Stimulated activated CD8-positive, alpha-beta memory T cell treated with anti-CD3 and anti-CD28 coated beads, Interleukin-4, amount 100 ng/mL, for 4 hours (primary cell): ENCODE measurements at places on chromosomes 3 and 15.

GRCh38 chr3:35042210-35042991 lies 596.9 kb upstream of the ARPP21 start:
- no peak for DNase-seq

DNA sequence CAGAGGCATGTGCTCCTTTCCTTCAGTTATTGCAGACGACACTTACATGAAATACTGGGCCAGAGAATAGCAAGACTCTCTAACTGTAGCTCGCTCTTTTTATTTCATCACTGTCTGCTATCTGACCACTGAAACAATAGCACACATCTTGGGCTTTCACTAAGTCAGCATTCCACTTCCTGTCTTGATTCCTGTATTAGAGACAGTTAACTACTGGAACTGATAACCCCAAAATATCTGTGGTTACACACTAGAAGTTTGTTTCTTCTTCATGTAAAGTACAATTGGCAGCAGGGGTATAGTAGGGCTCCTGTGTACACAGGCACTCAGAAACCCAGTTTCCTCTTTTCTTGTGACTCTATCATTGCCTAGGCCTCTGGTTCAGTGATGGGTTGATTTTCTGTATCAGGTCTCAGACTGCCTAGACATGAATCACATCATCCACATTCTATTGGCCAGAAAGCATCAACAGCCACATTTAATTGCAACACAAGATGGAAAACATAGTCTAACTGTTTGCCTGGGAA lies 230.2 kb upstream of the CD96 start:
- DNase-seq, result no peak

DNA sequence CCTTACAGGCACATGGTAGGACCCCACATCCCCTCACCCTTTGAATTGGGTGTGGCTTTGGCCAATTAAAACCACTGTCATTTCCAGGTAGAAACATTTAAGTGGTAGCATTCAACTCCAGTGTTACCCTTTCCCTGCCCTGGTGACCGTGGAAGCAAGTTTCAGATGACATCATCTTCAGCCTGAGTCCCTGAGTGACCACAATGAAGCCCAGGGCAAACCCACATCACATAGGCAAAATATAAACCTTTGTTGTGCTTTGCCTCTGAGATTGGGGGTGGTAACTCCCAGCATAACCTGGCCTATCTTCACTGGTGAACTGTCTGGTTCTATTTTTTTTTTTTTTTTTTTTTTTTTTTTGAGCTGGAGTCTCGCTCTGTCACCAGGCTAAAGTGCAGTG lies 404.0 kb upstream of the WNT5A start:
- DNase-seq, result no peak

DNA sequence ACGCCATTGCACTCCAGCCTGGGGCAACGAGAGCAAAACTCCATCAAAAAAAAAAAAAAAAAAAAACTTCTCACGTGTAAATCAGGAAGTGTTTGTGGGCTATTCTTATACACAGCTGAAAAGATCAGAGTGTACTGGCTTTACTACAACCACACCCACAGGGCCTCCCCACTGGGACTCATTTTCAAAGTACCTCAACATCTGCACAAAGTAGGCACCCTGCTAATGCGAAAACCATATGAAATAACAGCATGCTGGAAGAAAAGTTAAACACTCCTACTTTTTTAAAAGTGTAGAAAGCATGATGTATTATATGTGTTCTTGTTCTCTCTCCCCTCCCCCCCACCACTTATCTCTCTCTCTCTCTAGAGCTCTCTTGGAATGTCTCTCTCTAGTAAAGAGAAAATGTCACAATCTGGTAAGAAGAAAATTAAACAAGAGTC lies 11.1 kb downstream of the UACA start:
- DNase-seq, result no peak

DNA sequence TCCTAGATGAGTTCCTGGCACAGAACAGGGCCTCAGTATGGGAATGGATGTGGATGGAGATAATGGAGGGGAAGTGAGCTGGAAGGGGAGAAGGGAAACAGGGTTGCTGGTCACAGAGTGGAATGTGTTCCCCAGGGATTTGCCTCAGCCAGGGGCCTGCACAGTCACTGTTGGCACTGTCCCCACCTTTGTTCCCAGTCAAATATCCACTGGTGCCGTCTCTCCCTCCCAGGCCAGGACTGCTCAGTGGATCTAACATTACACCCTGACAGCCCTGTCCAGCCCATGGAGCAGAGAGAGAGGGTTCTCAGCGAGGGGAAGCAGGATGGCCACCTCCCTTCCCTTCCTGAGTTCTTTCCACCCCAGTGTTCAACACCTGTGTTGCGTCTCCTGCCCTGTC lies 1.5 kb upstream of the PPP1R2 start:
- DNase-seq, result no peak

- no peak for DNase-seq
Observed at GRCh38 chr3:126264952-126265351, 84.6 kb upstream of the ALDH1L1 start.

- DNase-seq, result no peak
Observed at GRCh38 chr3:138317687-138318086, 12.0 kb downstream of the NME9 start.

DNA sequence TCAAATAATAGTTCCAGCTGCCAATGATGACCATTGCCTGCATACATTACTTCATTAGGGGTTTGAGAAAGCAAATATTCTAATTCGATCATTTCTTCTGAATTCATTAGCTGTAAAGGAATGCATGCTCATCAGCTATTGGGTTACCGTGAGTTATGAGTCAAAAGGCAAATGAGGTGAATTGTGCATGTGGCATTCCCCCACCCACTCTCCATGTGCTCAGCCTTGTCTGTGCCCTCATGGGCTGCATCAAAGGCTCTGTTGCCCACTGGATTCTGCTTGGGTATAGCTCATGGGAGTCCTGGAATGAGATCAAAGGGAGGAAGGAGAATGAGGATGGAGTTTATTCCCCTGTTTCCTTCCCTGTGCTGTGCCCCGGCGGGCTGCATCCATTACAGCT lies 99.3 kb upstream of the CHRNA7 start:
- no peak for DNase-seq

- no peak for DNase-seq
Observed at GRCh38 chr15:78037328-78037727, 40.2 kb downstream of the TBC1D2B start.

DNA sequence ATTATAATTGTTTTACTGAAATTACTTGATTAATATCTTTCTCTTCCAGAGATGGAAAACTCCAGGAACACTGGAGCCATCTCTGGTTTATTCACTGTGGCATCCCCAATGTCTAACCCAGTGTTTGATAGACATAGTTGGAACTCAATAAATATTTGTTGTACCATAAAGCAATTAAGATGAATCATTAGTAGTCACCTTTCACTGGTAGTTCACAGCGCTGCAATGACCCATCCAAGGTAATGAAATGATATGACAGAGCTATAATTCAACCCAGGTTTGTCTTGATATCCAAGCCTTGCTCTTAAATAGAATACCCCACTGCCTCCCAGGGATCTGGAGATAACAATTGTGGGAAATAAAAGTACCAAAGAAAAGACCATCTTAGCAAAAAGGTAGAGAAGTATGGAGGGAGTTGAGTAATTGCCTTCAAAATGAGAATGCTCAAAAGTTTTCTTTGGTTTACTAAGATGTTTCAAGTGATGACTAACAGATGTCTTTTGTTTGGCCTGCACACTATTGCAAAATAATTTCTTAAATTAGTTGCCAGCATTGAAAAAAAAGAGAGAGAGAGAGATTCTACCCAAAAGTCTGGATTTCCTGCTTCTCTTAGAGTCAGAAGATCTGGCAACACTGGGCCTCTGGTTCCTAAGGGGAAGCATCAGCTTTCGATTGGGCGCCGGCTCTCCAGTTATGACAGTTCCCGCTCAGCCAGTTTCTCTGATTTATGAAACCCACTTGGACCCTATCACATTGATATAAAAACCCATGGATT lies 348.5 kb downstream of the ERC2 start:
- no peak for DNase-seq

DNA sequence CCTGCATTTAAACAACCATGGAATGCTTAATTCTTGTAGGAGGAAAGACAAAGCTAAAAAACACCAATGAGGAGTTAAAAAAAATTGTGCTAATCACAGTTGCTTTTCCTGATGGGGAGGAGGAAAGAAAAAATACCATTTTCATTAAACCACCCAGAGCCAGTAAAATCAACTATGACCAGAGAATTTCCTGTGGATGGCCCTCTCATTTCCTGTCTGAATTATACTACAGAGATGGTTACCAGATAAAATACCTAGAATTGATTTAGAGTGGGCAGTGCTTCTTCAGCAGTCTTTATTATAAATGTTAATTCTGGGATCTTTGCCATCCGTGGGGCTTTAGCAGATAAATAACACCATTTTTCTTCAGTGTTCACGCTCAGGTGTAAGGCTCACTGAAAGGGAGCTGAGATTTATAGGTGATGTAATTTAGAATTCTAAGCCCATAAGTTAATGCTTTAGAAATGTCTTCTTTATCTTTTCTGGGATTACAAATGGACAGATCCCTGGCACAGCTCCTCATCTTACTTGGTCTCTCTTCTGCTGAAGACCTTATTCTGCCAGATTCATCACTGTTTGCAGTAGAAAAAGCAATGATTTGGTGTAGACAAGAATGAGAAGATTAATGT lies 37.9 kb downstream of the RETNLB start:
- DNase-seq, result no peak

DNA sequence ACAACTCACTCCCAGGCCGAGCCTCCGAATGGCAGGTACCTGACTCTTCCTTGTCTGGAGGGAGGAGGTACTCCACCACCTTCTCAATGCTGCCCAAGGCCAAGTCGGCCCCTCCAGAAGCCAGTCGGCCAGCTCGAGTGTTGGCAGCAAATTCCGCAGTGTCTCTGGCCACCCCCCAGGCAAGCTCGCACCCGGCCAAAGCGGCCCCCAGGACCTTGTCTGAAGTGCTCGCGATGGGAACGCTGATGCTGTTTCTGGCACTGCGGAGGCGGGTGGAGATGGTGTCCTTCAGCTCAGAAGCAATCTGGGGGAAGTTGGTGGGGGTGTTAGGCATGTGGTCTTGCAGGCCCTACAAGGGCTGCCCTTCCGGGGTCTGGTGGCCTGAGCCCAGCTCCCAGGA lies 9.2 kb downstream of the PLIN1 start:
- no peak for DNase-seq

- DNase-seq, result no peak
Observed at GRCh38 chr15:89139613-89140499, 51.6 kb downstream of the ABHD2 start.

DNA sequence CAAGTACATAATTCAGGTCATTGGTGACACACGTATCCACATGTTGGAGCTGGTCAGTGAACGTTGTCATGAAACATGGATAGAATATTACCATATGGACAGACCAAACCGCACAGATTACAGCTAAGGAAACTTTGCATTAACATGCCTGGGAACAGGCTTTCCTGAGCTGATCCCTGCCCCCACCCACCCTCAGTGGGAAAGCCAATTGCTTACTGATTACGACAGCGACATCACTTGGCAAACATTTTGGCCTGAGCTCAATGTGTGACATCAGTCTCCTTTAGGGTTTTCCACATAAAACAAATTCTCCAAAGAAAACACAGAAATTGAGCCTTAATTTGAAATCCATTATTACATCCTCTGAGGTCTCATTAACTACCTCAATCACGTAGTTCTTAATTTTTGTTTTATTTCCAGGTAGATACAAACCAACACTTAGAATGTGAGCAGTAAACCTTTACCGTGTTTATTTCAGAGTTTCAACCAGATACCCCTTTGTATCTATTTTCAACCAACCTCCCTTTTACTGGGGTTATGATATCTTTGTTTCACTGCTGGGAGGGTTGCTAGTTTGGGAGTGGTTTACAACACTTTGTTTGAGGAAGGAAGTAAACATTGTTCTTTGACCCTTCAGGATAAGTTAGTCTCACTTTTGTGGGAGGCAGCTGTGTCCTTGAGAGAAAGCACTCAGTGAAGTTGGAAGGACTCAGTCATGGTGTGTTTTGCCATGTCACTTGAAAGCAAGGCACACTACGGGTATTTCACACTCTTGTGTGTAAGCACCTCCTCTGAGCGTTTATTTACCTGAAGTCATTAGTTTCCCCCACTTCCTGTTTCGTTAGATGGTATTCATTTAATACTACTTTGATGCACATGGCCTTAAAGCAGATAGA lies 103.1 kb downstream of the CMSS1 start:
- DNase-seq, result no peak
